AG09319 (cell line): ENCODE measurements at places on chromosomes 5 and 9.

DNA sequence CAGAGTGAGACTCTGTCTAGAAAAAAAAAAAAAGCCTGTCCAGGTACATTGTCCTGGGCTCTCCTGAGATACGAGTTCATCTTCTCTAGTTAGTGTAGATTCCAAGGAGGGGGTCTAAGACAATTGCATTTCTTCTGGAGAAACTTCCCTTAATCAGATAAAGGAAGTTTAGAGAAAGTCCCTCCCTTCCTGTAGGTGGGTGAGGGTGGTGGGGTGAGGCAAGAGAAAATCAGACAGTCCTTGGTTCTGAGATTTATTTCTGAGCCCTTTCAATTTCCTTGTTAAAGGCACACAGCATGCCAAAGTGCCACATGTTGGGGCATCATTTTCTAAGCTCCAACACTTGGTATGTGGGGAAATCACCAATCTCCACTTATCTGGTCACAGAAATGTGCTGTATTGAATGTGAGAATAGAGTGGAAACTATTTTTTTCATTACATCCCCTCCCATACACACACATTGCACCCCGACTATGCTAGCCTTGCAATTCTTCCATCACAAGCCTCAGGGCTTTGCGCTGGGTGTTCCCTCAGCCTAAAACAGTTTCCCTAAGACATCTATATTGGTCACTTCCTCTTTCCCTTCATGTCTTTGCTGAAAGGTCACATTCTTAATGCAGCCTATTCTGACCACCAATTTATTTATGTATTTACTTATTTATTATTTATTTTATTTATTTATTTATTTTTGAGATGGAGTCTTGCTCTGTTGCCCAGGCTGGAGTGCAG lies 5.1 kb upstream of the TUT7 start:
- no peak for DNase-seq

- DNase-seq: no peak
Measured at GRCh38 chr5:43371821-43372220, 40.4 kb downstream of the CCL28 start.

GRCh38 chr9:114339130-114339908 lies 9.7 kb downstream of the ORM2 start:
- DNase-seq: no peak

DNA sequence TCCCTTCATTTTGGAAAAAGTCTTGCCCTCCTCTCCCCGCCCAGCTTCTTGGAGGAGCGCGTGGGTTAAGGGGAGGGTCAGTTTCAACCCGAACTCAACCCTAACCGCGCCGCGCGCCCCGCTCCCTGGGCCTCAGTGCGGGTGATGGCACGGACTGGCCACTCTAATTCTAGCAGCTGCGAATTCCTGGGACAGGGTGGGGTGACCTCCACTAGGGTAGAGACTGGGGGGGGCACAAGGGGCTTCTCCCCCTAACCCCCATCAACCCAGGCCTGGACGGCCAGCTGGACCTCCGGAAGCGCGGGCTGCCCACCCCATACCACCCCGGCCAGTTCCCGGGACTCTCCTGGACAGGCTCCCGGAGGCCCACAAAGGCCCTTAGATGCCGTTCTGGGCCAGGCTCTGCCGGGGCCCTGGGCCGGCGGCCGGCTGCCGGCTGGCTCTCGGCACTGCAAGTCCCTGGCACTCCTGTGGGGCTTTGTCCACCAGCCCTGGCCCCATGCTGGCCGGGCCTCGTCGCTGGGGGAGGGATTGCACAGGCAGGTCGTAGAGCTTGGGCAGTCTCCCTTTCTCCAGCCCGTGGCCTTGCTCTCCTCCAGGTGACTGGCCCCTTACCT lies 7.2 kb upstream of the PSD2 start:
- no peak for DNase-seq

DNA sequence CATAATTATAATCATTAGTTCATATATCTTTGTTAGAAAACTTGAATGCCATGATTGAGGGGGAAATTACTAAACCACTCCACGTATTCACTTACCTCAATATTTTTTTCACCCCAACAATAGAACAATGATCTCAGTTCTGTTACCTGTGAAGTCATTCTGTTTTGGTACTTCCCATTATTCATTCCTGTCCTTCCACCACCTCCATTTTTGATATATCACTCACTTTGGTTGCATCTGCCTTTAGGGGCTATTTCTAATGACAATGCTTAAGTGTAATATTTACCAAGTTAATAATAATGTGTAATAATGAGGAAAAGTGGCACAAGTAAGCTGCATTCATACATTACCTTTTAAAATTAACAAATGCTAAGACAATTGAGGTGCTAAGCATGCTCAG lies 218.4 kb downstream of the SPATA31D1 start:
- DNase-seq: no peak

DNA sequence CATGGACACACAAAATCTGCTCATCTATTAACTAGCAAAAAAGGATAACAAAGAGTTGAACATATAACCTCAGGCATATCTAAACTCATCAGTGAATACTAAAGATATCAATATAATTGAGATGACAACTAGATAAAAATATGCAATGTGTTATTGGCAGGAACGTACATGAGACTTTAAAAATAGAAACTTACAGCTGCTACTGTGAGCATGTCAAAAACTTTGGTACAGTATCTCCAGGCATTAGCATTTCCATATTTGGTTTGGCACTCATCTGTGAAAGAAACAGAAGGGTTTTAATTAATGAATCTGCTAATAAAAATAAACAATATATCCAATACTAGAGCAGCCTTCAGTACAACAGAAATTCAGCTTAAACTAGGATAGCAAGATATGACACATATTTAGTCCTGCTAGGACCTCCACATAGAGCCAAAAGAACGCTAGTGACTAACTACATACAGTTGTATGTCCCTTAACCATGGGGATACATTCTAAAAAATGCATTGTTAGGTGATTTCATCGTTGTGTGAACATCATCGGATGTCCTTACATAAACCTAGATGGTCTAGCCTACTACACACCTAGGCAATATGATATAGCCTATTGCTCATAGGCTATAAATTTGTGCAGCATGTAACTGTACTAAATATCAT lies 10.5 kb upstream of the SCAI start:
- no peak for DNase-seq

GRCh38 chr9:135705376-135705775 lies 3.4 kb downstream of the KCNT1 start:
- no peak for DNase-seq

DNA sequence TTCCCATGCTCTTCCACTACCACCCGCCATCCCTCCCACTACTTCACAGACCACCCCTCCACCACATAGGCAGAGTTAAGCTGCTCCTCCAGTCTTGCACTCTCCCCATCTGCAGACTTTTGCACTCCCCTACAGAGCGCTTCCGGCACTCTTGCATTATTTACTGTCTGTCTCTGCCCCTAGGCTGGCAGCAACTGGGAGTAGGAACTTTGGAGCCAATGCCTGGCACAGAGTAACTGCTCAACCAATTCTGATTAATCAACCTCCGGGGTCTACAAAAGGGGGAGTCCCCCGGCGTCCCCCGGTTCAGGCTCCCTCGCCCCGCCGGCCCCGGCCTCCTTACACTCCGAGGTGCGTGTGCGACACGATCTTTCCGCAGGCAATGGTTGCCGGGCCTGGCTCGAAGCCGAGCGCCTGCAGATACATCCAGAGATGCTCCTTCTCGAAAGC lies 498 bp downstream of the HAUS6 start:
- no peak for DNase-seq

- DNase-seq: no peak
Measured at GRCh38 chr5:59591162-59591561, 302.4 kb downstream of the PDE4D start.

- no peak for DNase-seq
Measured at GRCh38 chr5:58523956-58524355, 32.7 kb downstream of the GAPT start.

GRCh38 chr5:39780347-39780746 lies 355.6 kb upstream of the DAB2 start:
- no peak for DNase-seq

DNA sequence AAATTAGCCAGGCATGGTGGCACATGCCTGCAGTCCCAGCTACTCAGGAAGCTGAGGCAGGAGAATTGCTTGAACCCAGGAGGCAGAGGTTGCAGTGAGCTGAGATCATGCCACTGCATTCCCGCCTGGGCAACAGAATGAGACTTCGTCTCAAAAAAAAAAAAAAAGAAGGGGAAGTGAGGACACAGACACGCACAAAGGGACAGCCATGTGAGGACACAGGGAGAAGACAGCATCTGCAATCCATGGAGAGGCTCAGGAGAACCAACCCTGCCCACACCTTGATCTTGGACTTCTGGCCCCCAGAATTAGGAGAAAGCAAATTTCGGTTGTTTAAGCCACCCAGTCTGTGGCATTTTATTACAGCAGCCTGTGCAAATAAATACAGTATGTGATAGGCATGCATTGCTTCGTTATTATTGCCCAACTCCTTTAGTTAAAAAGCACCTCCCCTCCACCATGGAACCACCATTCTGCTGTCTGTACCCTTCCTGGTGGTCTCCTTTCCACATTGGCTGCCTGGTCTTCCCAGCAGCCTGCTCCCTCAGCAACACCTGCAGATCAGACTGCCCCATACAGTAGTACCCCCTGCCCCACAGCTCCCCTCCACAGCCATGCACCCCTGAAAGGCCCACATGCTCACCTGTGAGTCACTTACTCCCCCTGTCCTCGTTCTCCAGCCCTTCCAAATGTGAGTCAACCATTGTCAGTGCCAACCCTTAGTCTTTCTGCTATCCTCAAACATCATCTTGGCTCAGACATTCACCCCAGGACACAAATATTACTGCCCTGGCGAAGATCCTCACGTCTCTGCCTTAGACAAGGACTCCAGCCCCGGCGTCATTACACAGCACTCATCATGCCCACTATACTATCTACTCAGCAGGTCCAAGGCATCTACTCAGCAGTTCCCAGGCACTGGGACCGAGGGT lies 128.8 kb downstream of the ROR2 start:
- no peak for DNase-seq

- DNase-seq: no peak
Measured at GRCh38 chr9:69632768-69633167, 39.4 kb downstream of the APBA1 start.

- DNase-seq: no peak
Measured at GRCh38 chr9:38734831-38735230, 14.9 kb upstream of the FAM240B start.

GRCh38 chr5:97919719-97920118 lies 736.7 kb upstream of the RIOK2 start:
- no peak for DNase-seq

DNA sequence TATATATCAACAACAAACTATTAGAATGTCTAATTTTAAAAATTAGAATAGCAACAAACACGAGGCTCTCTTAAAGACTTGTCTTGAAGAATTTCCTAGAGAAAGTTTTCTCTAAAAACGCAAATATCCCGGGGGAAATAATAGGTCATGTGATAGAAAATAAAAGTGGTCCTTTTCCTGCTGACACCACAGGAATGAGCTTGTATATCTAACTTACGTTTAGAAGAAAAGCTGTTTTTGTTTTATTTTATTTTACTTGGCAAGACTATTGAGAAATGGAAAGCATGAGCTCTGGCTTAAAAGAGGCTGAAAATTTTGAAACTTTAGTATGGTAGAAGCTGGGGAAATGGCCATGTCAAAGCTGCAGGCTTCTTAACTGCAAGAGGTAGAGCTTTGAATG lies 465.0 kb downstream of the AGTPBP1 start:
- DNase-seq: no peak

- no peak for DNase-seq
Measured at GRCh38 chr5:23703940-23704855, 196.8 kb downstream of the PRDM9 start.

DNA sequence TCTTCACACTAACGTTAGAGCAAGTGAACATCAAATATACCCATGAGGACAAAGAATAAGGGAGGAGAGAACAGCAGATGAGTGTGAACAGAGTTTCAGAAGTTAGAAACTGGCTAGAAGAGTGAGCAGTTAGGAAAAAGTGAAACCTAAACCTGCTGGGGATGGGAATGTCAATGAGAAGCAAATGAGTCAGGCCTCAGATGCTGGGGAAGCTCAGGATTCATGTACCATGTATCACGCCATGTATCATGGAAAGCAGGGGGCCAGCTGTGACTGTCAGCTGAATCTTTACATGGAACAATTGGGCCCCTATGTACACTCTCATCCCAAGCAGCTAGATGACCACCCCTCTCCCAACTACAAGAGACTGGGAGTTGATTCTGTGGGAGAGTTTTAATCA lies 16.2 kb downstream of the GDF9 start:
- no peak for DNase-seq

DNA sequence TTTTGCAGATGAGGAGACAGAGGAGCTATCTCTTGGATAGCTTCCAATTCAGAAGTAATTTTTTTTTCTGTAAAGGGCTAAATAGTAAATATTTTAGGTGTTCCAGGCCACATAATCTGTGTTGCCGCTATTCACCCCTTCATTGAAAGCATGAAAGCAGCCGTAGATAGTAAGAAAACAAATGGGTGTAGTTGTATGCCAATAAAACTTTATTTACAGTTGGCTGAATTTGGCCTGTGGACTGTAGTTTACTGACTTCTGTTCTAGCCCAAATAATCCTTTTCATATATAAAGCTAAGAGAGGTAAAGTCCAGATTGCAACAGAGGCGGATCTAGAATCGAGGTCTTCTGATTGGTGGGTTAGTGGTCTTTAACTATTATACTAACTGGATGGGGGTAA lies 128.9 kb downstream of the SLF1 start:
- no peak for DNase-seq

DNA sequence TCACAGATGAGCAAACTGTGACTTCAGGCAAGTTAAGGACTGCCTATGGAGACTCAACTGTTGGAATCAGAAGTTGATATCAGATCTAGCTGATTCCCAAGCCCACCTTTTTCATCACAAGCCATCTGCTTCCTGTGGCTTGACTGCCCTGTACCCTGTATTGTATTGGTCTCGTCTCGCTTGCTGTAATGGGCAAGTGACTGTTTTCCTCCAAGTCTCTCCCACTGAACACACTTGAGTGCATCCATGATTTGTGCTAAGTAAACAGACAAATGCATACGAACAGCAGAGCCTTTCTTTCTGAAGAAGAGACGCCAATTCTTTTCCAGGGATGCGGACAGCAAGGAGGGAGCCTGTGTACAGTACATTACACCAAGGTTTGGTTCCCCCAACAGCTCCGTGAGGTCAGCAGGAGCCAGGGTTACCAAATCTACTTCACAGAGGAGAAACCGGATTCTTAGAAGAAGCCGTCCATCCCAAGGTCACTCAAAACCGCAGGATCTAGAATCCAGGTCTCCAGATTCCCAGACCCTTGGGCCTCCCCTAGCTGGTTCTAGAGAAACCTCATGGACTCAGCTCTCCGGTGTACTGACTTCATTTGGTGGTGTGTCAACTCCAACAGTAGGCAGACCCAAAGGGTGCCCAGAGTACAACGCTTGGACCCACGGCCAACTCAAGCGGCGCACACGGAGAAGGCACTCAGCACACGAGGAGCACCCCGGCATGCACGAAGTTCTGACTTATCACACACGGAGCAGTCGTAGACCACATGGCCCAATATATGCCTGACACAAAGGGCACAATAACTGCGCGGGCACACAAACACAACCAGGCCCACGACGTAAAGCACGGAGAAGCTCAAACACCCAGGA lies 1.1 kb downstream of the BAG1 start:
- DNase-seq: no peak

DNA sequence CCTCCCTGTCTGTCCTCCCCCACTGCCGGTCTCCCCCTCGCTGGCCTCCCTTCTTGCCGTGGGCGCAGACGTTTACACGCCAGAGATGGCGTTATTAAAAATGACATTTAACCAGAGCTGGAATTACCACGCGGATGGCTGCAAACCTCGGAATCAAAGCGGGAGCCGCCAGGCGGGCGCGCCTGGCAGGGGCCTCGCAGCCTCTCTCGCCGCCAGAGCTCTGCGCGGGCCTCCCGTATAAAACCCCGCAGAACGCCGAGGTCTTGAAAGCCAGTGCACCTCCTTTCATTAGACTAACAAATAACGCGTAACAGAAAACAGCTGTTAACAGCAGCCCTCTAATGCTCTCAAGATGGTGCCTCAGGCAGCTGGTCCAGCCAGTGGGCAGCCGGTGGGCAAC lies 10.2 kb downstream of the PRRX2 start:
- no peak for DNase-seq
